Glutamatergic neuron (in vitro differentiated cells): ENCODE measurements at places on chromosomes 7 and 10. TPM values are rescaled to one million over a fixed set of nuclear protein-coding genes. Genes with fewer than 3 reads are reported as not detected.

BMPER gene
- total RNA-seq, result 16.2 TPM

NUTM2A gene
- total RNA-seq, result 1.3 TPM

TMEM270 gene
- total RNA-seq, result not detected

GRCh38 chr10:23343591-23344240, 881 bp downstream of the C10orf67 start:
- DNase-seq, result peak; percentile 56

DNA sequence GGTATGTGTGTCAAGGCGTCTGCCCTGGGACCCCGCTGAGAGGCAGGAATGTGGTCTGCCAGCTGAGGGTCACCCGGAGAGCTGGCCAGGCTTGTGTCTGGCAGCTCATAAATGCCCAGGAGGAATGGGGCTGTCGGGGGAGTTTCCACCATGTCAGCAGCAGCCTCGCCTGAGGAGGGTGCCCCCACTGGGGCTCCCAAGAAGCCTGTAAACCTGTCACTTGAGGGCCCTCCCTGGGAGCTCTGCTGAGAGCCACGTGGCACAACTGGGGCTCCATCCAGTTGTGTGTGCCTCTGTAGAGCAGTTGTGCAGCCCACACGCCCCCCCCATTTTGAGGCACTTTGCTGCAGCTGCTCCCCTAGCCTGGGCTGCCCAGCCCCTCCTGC, 70.6 kb downstream of the NEURL1 start:
- no peak for DNase-seq

DNA sequence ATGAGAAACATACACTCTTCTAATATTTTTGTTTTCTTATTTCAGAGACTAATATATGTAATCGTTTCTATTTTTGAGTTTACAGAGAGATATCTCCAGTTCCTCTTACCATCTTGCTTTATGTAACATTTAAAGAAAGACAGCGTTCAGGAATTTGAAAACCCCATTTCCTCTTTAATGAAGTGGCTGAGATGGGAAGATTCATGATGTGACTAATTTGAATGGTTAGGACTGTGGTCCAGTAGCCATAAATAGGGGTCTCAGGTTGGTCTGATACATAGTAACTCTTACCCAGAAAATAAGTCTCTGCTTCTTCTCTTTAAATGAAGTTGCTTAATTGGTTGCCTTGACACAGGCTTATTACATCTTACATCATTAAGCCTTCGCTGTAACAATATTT, 6.9 kb downstream of the KMT2E start:
- no peak for DNase-seq

GRCh38 chr7:153564391-153564790, 487.8 kb upstream of the DPP6 start:
- no peak for DNase-seq

DNA sequence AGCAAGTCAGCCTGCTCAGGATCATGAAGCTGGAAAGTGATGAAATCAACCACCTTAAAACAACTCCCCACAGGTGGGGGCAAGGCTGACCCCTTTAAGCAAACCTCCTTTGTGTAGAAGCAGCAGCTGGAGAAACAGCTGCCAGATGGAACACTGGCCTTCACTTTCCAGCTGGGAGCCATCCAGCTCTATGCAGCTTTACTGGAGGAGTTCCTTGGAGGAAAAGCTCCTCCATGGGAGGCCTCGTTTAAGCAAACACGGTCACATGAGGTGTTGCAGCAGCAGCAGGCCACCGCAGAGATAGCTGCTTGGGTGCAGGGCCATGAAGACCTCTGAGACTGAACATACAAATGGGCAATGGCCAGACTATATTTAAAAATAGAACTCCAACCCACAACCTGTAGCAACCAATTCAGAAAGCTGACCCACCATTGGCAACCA, 13.0 kb upstream of the DLG5 start:
- no peak for DNase-seq

- DNase-seq, result no peak
Observed at GRCh38 chr7:101856473-101857357, 39.3 kb downstream of the CUX1 start.

DNA sequence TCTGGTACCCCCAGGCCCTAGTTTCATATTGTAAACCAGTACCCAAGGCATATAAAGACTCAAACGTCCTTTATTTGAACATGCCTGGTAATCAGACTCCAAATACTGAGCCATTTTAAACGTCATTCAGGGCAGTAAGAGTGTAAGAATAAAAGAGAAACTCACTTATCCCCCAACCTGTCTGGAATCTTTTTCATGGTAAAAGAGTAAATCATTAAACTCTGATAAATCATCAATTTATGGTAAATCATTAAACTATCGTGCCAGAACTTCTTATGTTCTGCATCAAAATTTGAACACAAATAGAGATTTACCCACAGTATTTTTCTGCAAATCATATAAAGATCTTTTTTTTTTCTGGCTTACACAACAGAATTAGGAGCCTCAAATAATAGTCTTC, 734.3 kb upstream of the POT1 start:
- DNase-seq, result no peak

DNA sequence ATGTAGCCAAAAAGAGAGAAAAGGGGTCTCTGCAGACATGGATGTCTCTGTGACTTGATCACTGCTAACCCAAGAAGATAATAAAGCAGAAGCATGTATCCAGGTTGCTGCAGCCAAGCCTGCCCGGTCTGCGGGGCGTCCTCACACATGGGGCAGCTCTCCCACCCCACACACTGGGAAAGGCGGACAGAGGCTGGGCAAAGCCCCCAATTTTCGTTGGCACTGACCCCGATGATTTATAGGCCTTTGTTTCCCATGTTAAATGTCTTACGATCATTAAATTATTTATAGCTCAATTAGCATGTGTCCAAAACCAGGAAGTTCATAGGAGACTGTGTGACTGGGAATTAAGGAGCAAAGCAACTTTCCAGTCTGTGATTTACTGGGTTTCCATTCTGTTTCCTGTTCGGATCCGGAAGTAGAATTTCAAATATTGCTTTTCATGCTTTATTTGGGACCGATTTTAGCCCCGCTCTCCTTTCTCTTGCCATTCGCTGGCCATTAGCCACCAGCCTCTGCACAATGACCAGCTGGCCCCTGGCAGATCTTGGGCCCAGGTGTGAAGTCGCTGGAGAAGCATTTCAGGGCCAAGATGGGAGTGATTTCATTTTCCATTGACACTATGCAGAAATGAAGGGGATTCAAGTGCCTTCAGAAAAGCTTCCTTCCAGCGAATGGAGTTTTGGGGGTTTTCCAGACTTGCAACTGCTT, 91.6 kb downstream of the EGFR start:
- no peak for DNase-seq

GRCh38 chr10:48291190-48291589, 15.3 kb upstream of the MAPK8 start:
- DNase-seq, result no peak
